COR-L47 (cell line): ENCODE measurements at places on chromosomes 2 and 18.

- DNase-seq = no peak
Measured at GRCh38 chr2:48445091-48445725, 84.7 kb upstream of the STON1 start.

- DNase-seq = no peak
Measured at GRCh38 chr2:206193671-206194357, 34.1 kb downstream of the EEF1B2 start.

GRCh38 chr2:35794796-35795450, 560.7 kb upstream of the CRIM1 start:
- DNase-seq = no peak

GRCh38 chr2:29336341-29337241, 221.4 kb downstream of the CLIP4 start:
- DNase-seq = peak; percentile 28

GRCh38 chr2:188524519-188525113, 232.9 kb downstream of the GULP1 start:
- peak; percentile 41 for DNase-seq

DNA sequence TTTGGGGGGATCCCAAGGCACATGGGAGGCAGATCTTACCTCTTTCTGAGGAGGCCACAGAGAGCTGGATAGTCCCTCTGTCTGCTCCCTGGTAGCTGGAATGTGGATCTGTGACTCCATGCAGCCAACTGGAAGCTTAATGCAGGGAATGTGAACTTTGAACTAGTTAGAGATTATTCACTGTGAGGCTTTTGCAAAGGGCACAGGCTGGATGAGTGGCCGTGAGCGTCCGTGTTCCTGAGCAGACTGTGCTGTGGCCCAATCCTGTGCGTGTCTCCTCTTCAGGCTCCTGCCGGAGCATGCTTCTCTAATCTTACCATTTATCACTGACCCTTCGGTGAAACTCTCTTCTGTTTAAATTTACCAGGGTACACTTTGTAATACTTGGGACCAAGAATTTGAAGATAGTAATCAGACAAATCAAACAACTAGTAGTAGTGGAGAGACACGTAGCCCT, 187.6 kb downstream of the PTPRM start:
- DNase-seq = no peak

- DNase-seq = no peak
Measured at GRCh38 chr18:40447820-40448219, 1507.2 kb upstream of the PIK3C3 start.

DNA sequence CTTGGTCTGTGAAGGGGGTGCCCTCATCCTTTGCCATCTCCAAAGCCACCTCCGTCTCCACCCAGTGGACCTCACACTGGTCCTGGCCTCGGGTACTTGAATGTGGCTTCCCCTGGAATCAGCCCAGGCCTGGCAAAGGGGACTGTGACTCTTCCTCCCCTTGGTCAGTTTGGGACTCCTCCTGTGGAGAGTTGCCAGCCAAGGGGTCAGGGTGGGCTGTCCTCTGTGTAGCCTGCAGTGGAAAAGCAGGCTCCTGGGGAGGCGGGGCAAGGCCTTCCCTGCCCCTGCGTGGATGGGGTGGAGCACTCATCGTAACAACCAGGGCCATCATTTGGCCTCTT, 59.8 kb downstream of the INHBB start:
- no peak for DNase-seq

- no peak for DNase-seq
Measured at GRCh38 chr2:133438026-133438425, 130.2 kb downstream of the NCKAP5 start.

DNA sequence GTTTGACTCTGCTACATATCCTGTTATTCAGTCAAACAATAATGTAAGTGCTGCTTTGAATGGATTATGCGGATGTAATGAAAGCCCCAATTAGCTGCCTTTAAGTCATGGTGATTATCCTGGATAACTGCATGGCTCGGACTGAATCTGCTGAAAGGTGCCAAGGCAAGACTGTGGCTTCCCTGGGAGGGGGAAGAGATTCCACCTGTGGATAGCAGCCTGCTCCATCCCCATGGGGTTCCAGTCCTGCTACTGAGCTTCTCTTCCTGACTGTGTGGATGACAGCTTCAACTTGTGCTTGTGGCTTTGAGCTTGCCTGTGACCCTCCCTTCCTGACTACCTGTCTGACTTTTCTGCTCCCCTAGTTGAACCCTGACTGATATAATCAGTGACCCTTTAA, 540.0 kb upstream of the GYPC start:
- DNase-seq = no peak

GRCh38 chr18:48942554-48943261, 8.1 kb downstream of the SMAD7 start:
- no peak for DNase-seq

- no peak for DNase-seq
Measured at GRCh38 chr2:238649936-238650518, 197.9 kb upstream of the TWIST2 start.

DNA sequence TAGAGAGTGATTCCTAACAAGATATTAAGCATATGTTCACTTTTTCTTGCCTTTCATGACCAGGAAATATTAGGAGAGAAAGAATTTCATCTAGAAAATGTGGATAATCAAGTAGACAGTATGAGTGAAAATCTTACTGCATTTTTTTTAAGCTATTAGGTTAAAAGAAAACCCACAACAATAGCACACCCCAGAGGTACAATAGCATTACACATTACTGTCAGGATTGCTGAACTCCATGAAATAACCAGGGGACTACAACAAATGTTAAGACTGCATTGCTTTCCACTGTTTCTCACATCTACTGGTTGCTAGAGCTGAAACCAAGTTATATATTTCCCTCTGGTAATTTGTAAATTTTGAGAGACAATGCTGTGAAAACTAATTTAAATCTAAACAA, 33.7 kb downstream of the KLF7 start:
- DNase-seq = no peak

GRCh38 chr2:71876542-71877451, 270.9 kb downstream of the CYP26B1 start:
- no peak for DNase-seq

- DNase-seq = no peak
Measured at GRCh38 chr2:26671691-26672090, 20.8 kb upstream of the KCNK3 start.

- peak; percentile 97 for DNase-seq
Measured at GRCh38 chr2:172408143-172408766, 19.1 kb upstream of the ITGA6 start.

GRCh38 chr2:139514951-139515350, 734.8 kb upstream of the NXPH2 start:
- peak; percentile 54 for DNase-seq

DNA sequence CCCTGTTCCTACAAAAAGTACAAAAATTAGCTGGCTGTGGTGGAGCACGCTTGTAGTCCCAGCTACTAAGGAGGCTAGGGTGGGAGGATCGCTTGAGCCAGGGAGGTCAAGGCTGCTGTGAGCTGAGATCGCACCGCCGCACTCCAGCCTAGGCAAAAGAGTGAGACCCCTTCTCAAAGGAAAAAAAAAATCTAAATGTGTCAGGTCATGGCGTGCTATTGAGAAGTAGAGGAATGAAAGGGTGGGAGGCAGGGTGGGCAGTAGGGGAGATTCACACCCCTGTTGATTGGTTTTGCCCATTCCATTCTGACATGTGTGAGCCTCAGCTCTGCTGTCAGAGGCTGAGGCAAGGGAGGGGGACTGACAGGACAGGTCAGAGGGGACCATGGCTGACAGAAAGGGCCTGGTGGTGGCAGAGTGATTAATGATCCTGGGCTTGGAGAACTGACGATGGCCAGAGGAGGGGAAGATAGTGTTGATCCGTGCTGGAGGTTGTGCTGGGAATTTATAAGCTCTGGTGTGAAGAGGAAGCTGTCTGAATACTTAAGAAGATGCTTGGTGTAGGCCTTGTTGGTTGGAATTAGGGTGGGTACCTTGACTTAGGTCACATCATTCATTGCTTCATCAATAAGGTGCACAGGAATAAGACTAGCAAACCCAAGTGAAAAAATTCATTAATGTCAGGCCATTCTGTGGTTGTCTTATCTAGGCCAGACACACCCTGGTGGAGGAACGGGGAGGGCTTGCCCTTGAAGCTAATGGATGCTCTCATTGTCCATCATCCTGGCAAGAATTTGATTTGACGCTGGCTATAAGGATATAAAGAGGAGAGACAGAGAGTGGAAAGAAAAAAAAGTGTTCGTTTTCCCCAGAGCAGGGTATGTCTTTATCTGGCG, 19.1 kb upstream of the SMARCAL1 start:
- DNase-seq = no peak

DNA sequence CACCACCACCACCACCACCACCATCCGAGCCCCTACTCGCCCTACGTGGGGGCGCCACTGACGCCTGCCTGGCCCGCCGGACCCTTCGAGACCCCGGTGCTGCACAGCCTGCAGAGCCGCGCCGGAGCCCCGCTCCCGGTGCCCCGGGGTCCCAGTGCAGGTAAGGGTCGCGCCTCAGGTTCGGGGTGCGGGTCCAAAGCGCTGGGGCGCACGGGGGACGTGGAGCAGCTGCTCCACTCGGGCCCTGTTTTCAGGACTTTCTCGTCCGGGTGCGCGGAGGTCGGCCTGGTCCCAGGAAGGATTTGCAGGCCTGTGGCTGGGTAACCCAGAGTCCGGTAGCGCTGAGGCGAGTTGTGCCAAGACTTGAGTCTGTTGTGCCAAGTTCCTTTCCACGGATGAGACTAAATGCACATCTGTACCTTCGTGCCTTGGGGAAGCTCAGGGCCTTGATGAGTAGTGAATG, 2.8 kb downstream of the GATA6 start:
- no peak for DNase-seq

DNA sequence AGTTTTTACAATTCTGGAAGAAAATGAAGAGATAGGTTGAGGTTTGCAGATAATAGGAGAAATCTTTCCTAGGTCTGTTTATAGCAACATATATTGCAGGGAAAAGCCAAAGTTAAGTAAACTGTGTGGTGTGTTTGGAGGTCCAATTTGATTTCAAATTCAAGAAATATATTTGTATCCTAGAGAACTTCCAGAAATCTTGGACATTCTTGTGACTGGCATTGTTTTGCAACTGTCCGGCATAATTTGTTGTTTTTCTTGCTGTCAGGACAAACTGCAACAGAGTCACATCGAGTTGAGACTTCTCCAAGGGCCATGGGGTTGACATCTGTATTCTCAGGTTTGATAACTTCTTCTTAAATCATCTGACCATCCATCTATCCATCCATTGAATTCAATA, 170.9 kb upstream of the ZEB2 start:
- DNase-seq = no peak

DNA sequence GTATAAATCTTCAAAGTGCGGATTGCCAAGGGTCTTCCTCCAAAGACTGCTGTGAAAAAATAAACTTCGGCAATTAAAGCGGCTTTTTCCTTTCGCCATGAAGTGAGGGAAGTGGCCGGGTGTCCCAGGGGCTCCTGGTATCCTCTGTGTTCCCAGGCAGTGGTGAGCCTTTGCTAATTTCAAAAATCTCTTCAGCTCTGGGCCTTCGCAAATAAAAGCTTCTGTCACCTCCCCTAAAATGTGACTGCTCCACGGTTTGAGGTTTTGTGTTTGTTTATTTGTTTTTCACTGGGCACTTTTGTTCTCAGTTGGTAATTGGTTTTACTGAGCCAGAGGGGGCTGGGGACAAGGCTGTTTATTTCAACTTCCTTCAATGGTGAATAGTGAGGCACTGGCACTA, 270.1 kb upstream of the POU3F3 start:
- DNase-seq = peak; percentile 28

DNA sequence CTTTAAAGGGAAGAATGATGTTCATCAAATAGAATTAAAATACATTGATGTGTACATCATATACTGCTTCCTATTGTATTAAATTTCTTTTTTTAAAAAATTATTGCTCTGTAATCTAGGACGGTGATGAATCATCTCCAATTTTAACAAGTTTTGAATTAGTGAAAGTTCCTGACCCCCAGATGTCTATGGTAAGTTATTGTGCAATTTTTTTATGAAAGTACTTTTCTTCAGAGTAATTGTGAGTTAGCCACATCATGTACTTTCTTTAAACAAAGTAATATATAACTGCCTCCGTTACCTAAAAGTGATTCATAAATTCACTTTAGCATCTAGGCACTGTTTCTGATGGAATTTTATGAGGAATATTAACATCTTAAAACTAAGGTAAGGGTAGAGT, 38.1 kb downstream of the PIK3C3 start:
- DNase-seq = no peak

DNA sequence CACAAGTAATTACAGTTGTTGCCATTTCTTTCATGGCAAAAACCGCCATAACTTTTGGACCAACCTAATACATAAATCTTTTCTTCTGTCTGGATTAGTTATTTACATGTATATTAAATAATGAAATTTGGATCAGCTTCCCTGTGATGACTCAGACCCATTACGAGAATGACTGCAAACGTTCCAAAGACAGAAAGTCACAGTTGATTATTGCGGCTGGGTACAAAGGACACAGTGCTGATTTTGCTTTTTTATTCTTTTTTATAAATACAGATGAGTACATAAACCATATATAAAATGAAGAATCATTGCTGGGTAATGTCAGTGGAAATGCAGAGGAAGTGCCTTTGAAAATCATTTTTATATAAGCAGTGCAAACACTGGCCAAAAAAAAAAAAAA, 126.2 kb downstream of the TWIST2 start:
- no peak for DNase-seq

DNA sequence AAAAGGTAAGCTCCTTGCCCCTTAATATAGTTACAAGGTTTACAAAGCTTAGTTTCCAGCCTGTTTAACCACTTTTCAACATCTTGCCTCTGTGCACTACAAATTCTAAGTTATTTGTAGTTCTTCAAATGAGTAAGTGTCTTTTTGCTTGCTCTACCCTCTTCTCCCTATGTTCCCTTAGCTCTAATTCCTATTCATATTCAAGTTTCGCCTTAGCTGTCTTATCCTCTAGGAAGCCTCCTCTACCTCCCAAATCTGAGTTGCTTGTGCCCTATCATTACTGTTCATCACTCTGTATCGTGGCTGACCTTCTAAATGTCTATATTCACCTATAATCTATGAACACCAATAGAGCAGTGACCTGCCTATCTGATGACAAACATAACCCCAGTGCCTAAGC, 25.3 kb downstream of the NRXN1 start:
- DNase-seq = no peak

GRCh38 chr2:241110089-241110606, 8.1 kb upstream of the MTERF4 start:
- DNase-seq = no peak

GRCh38 chr2:44392338-44392943, 30.7 kb downstream of the CAMKMT start:
- peak; percentile 62 for DNase-seq

- DNase-seq = no peak
Measured at GRCh38 chr18:50839996-50840395, 20.2 kb upstream of the MRO start.

- no peak for DNase-seq
Measured at GRCh38 chr2:172050479-172051125, 34.7 kb upstream of the DLX1 start.

DNA sequence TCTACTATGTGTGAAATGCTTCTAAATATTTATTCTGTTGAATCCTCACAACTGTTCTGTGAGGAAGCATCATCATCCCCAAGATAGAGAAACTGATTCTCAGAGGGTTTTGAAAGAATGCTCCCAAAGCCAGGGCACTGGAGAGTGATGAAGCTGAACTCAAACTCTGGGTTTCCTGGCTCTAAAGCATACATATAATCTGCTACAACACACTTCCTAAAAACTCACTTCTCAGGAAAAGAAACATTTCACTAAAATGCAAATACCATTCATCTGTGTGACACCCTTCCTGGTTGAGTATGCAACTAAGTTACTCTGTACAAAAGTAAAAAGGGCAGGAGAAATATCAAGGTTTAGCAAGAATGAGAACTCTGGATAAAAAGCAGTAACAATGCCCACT, 58.6 kb downstream of the GRB14 start:
- no peak for DNase-seq

GRCh38 chr2:98558852-98559530, 49.3 kb downstream of the COA5 start:
- no peak for DNase-seq
